ENCODE measurements at places on chromosomes 11 and 22.

DNA sequence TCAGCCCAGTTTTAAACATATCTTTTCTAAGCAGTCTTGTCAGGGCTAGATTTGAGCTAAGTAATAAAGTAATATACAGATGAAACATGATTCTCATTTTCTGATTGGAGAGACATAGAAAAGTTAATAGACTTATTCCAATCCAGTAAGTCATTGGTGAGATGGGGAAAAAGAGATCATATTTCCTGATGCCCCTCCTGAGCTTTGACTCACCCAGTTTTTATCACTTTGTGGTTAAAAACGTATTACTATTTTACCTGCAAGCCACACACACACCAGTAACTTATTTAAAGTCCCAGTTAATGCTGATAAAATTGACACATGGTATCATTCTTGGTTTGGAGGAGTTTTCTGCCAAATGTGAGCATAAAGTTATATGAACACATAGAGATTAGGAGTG lies 306.8 kb downstream of the CADM1 start:
- no peak for DNase-seq

DNA sequence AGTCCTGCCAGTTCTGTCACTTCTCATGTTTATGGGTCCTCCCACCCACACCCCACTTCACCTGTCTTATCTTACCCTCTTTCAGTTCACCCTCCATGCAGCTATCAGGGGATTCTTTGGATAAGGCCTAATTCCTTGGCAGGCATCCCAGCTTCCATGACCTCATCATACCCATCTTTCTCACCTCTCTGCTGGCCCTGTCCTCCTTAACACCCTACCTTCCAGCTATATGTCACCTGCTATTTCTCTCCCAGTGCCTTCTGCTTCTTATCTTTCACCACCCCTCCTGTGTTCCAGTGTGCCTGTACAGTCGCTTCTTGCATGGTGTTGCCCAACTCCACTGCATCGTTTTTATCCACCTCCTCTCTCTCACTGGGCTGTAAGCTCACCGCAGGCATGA lies 28.3 kb downstream of the SNU13 start:
- DNase-seq = no peak

DNA sequence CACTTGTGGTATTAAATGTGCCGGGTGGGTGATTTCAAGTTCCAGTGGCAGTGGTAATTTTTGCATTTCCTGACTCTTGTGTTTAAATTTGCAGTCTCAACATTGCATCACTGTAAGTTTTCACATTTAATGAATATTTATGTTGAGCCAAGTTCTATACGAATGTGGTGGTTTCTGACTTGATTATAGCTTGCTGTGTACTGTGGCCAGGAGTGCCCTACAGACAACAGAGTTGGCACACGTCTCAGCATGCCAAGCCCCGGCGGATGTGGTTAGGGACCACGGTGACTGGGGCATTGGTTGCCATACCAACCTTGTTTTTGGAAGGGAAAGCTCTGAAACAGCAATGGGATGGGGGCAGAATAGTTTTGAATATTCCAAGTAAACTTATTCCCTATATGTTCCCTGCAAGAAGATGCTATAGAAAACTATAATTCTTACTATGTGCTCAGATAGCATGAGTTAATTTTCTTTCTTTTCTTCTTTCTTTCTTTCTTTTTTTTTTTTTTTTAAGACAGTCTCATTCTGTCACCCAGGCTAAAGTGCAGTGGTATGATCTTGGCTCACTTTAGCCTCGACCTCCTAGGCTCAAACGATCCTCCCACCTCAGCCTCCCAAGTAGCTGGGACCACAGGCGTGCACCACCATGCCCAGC lies 16.0 kb downstream of the ZNRF3 start:
- DNase-seq = no peak

GRCh38 chr22:37843741-37844089 lies 419 bp downstream of the ANKRD54 start:
- DNase-seq = peak; percentile 67

DNA sequence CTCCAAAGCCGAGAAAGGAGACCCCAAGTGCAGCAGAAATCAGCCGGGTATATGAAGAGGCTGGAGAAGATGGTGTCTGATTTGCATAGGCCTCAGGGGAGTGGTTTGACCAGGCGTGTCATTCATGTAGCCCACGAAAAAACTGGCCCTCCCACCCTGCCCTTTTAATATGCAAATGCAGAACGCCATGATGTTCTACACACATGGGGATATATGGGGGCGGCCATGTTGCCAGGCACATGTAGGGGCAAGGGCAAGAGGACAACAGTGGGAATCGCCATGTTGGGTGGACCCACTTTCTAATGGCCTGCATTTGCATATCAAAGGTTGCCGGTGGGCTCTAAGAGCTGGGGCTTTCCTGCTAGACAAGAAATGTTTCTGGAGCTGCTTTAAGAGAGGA lies 86.4 kb downstream of the ISX start:
- no peak for DNase-seq

- peak; percentile 65 for DNase-seq
Observed at GRCh38 chr11:48172818-48173609, 43.6 kb upstream of the OR4B1 start.

GRCh38 chr11:66371627-66372415 lies at the start of gene SLC29A2:
SLC29A2 (minus strand) TSS chr11:66371760; CDS start chr11:66371591, 169 bp downstream.
- DNase-seq = peak; percentile 89

DNA sequence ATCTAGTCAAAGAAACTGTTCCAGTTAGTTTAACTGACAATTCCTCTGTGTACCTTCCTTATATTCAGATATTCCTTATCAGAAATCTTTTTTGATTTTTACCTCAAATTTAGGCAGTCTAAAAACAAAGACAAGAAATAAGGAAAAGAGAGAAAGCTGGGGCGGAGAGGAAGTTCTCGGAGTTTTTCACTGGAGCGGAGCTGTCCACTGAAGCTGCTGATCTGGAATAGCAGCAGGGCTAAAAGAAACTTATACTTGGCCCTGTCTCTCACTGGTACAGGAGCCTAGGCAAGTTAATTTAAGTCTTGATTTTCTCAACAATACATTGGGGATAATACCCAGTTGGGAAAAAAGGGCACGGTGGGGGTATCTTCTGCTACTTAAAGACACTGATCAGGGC lies 59.2 kb upstream of the CYP2D6 start:
- DNase-seq = no peak

GRCh38 chr22:17575681-17576080 lies 12.4 kb downstream of the SLC25A18 start:
- no peak for DNase-seq

- no peak for DNase-seq
Observed at GRCh38 chr11:35424157-35424940, 5.0 kb upstream of the SLC1A2 start.

DNA sequence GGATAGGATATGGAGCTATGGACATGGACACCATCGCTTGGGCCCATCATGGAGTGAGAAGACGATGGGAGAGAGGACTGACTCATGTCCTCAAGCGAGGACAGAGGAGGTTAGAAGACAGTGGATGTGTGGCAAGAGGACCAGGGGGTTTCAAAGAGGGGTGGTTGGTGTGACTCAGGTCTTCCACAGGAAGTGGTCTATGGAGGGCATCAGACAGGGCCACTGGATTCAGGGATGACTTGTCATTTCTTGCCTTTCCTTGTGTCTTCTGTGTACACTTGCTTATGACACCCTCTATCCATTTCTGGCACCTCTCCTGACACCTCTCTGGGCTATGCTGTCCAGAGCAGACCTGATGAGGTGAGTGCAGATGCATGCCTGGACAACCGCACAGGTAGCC lies 115.4 kb downstream of the OSBP2 start:
- no peak for DNase-seq

DNA sequence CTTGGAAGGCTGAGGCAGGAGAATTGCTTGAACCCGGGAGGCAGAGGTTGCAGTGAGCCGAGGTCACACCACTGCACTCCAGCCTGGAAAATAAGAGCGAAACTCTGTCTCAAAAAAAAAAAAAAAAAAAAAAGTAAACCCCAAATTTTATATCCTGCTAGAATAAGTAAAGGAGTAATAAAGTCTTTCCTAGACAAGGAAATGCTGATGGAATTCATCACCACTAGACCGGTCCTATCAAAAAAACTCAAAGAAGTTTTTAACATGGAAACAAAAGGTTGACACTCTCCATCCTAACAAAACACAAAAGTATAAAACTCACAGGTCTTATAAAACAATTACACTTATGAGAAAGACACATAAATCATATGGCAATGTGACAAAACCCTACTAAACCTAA lies 213.9 kb downstream of the SBF2 start:
- no peak for DNase-seq

DNA sequence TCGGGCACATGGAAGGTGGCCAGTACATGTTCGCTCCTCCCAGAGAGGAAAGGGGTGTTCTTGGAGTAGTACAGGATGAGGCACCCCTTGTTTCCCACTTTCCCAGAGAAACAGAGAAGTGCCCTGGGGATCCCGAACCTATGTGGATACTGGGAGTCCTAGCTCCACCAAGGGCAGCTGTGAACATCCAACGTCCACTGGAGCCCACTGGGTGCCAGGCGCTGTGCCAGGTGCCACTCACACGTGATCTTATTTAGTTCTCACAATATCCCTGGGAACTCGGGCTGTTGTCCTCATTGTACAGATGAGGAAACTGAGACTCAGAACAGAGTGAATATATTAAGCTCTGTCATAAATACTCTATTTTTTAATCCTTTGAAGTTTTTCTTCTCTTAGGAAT lies 12.0 kb downstream of the SLCO2B1 start:
- DNase-seq = no peak

- DNase-seq = no peak
Observed at GRCh38 chr11:114256967-114257286, 39.3 kb upstream of the NNMT start.

- DNase-seq = no peak
Observed at GRCh38 chr11:67312187-67313021, 9.1 kb downstream of the SSH3 start.

- no peak for DNase-seq
Observed at GRCh38 chr11:828506-829175, 922 bp downstream of the CRACR2B start.

- no peak for DNase-seq
Observed at GRCh38 chr11:69039501-69039900, 9.2 kb upstream of the TPCN2 start.

DNA sequence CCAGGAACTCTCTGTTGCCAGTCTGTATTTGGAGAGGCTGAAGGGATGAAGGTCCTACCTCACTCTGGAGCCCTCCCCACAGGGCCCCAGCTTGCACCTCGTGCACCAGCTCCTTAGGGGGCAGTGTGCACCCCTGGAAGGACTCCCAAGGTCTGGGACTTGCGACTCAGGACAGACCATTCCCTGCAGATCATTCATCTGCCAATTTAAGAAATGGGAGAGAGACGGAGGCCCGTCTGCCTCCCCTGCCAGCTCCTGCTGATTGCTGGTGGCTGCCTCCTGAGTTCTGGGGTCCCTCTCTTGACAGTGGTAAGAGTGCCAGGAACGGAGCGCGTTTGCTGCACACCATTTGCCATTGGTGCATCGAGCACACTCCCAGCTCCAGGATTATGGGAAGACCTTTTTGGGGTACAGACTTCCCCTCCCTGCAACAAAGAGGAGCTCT lies 27.4 kb upstream of the MALAT1 start:
- DNase-seq = peak; percentile 49

DNA sequence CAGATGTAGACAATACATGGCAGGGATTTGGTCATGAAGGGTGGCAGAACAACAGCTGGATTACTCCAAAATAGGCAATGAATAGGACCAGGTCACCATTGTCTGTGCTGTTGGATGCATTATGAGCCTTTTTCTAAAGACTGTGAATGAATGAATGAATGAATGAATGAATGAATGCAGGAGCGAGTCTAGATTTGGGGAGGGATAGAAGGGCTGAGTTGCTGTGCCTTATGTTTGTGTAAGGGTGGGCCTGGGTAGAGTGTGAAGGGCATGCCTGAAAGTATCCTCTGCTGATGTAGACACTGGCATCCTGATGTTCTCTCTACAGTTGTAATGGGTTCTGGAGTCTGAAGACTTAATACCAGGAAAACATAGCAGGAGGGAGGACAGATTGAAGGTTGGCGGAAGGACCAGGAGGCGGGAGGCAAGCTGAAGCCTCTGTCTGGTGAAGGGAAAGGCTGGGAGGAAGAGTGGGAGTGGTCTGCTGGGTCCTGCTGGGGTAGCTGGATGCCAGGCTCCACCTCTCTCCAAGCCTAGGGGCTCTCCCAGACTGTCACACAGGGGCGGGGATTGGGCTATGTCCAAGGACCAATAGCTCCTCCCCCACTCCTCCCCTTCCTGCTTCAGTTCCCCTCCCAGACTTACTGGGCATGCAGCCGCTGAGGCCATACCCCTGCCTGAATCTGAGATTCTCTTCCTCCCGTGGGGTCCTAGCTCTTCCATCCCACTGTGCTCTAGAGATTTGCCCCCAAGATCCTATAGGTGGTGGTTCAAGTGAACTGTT lies 4.8 kb downstream of the TRIM3 start:
- DNase-seq = peak; percentile 88

DNA sequence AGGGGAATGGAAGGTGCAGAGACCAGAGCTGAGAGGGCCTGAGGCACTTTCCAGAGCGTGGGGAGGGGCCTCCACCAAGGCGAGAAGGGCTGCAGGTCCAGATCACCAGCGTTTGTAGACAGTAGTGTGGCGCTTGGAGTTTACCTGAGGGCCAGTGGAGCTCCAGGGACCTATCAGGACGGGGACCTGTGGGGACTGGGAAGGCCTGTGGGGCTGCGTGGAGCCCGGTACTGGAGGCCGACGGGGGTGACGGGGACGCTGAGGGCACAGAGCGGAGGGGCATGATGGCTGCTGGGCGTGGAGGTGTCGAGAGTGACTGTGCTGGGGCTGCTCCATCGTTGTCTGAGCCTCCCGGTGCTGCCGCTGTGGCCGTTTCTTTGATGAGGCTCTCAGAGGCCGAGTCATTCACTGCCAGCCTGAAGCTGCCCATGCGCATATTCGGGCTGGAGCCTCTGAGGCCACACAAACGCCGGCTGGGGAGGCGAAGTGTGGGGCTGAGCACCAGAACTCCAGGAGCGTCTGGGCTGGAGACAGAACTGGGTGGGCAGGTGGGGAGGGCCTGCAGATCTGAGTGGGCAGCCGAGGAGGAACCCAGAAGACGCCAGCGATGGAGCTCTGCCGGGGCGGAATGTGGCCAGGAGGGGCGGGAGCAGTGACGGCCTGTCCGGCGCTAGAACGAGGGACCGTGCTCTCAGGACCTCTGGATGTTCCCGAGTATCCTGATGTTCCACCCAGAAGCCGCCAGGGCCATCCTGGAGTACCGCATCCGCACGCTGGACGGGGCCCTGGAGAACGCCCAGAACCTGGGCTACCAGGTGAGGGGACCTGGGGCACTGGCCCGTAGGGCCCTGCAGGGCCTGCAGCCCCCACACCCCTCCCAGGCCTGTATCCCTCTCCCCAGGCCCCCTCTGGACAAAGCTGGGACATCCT lies 2.6 kb downstream of the PGGHG start:
- DNase-seq = no peak

GRCh38 chr11:444396-445144 lies 2.8 kb upstream of the ANO9 start:
- DNase-seq = no peak

Measured in GM13977 (cell line).